ENCODE measurements at places on chromosomes 11 and 22.

- no peak overlapping the region for H3K4me3 ChIP-seq
- H3K4me1 ChIP-seq = peaks cover 27% of the 10 kb centered on the region
- no peaks in the 10 kb centered on the region for H3K27me3 ChIP-seq
These were observed 14.4 kb downstream of the C22orf42 start for GRCh38 chr22:32144496-32145274.

DNA sequence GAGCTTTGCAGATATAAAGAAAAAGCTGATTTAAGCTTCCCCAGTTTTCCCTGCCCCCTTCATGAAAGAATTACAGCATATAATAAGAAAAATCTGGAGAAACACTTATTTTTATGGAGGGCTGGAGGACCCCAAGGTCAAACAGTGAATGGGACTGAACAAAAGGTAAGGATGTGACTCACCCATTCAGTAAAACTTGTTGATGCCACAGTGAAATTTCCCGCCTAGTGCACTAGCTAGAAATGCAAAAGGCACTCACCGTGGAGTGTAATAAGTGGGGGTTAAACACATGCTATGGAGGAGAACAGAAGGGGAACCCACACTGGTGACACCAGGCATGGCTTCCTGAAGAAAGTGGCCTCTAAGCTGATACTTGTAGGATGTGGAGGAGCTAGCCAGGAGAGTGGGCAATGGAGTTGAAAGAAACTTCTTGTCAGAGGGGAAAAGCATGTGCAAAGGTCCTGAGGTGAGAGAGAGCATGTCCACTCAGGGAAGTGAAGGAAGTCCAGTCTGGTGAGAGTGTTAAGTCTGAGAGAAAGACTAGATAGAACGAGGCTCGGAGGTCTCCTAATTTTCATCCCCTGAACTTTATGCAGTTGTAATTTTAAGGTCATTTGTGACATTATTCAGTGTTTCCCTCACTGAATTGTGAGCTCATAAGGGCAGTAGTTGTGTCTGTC lies 77.1 kb downstream of the MIAT start:
- DNase-seq = no peak
- H3K27ac ChIP-seq = no peak overlapping the region
- H3K36me3 ChIP-seq = peaks cover 31% of the 10 kb centered on the region

GRCh38 chr11:129278586-129279319 lies 86.6 kb upstream of the ARHGAP32 start:
- peak; percentile 4 for DNase-seq
- peak overlapping the region; percentile 84 for H3K4me3 ChIP-seq
- H3K36me3 ChIP-seq = no peaks in the 10 kb centered on the region
- no peaks in the 10 kb centered on the region for H3K27me3 ChIP-seq
- H3K4me1 ChIP-seq = peaks cover 35% of the 10 kb centered on the region

DNA sequence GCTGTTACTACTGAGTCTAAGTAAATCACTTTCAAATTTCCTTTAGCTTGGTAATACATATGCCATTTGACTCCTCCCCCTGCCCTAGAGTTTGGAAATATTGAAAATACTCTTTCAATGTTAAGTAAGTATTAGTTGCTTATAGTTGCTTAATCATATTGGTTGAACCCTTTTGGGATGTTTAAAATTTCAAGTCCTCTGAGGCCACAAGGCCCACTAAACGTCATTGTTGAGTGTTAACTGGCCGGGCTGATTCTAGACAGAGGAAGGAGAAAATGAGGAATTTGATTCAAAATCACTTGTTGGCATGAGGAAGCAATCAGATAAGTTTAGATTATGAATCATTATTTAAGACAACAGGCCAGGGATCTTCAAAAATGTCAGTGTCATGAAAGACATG lies 8.5 kb downstream of the NAV2 start:
- peaks cover 22% of the 10 kb centered on the region for H3K27me3 ChIP-seq
- no peak overlapping the region for H3K27ac ChIP-seq
- H3K4me3 ChIP-seq = no peak overlapping the region
- no peaks in the 10 kb centered on the region for H3K36me3 ChIP-seq

GRCh38 chr11:63395697-63396096 lies 26.1 kb downstream of the SLC22A9 start:
- peaks cover 62% of the 10 kb centered on the region for H3K27me3 ChIP-seq
- no peak for DNase-seq
- no peaks in the 10 kb centered on the region for H3K4me1 ChIP-seq
- H3K4me3 ChIP-seq = no peak overlapping the region
- no peaks in the 10 kb centered on the region for H3K36me3 ChIP-seq

GRCh38 chr11:38680746-38681145 lies 2082.7 kb upstream of the RAG2 start:
- no peak overlapping the region for H3K27ac ChIP-seq
- H3K4me3 ChIP-seq = no peak overlapping the region
- DNase-seq = no peak
- no peaks in the 10 kb centered on the region for H3K27me3 ChIP-seq
- H3K36me3 ChIP-seq = no peaks in the 10 kb centered on the region
- H3K4me1 ChIP-seq = no peaks in the 10 kb centered on the region

DNA sequence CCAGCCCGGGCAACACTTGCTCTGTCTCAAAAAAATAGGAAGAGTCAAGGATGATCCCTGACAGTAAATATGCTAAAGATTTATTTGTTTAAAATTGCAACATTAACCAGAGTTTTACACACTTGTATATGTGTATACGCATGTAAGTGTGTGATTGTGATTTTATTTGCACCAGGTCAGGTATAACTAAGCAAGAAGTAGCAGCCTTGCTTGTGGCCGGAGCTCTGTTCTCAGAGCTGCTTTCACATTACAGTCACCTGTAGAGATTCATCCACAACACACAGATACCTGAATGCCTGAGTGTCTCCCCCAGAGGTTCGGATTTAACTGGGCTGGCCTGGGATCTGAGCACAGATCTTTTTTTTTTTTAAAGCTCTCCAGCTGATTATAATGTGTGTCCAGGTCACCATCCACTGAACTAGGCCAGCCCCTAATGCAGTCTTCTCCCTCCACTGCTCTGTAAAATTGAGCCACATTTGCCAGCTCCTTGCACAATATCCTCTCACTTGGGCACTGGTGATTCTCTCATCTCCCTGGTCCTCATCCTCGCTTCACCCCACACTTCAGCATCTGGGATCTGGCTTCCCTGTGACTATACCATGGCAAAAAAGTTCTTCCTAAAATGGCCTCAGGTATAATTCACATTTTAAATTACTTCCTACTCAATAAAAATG lies 48.3 kb downstream of the LIF start:
- H3K4me3 ChIP-seq = no peak overlapping the region
- peaks cover 40% of the 10 kb centered on the region for H3K4me1 ChIP-seq
- H3K27ac ChIP-seq = no peak overlapping the region
- no peaks in the 10 kb centered on the region for H3K36me3 ChIP-seq
- H3K27me3 ChIP-seq = no peaks in the 10 kb centered on the region

DNA sequence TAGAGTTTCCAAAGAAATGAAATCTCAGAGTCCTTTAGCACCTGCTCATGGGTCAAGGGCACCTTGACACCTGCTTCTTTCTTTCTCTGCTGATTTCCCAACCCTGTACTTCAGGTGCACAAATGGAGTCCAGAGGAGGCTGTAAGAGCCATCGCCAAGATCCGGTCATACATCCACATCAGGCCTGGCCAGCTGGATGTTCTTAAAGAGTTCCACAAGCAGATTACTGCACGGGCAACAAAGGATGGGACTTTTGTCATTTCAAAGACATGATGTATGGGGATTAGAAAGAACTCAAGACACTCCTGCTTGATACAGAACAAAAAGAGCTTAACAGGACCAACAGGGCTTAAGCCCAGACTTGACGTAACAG lies 5.9 kb downstream of the PTPMT1 start:
- H3K27me3 ChIP-seq = no peaks in the 10 kb centered on the region
- peaks cover 7% of the 10 kb centered on the region for H3K4me1 ChIP-seq
- H3K4me3 ChIP-seq = no peak overlapping the region
- H3K27ac ChIP-seq = peak overlapping the region; percentile 83
- peaks cover 36% of the 10 kb centered on the region for H3K36me3 ChIP-seq
- DNase-seq = no peak

DNA sequence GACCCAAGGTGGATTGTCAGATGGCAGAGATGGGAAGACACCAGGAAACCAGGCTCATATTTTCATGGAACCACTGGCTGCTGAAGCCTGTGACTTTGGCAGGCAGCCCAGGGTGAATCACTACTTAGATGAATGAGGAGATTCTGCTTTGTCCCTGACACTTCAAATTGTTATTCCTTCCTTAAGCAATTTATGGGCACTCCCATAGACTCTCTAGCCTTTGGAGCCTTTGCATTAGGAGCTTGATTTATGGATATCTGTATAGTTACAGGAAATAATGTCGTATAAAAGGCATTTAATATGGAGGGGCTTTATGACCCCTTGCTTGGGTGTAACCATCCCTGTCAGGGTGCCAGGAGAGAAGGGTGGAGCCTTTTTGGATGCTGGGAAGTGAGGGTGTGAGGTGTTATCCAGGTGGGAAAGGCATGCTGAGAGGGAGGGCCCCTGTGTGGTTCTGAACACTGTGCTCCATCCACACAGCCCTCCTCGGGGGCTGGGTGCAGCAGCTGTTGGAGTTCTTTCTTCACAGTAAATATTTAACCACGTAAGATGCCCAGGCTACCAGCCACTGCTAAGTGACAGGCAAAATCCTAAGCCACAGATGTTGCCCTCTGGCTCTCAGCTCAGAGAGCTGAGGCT lies 35.3 kb downstream of the IL18 start:
- H3K4me1 ChIP-seq = peaks cover 2% of the 10 kb centered on the region
- H3K4me3 ChIP-seq = no peak overlapping the region
- H3K27ac ChIP-seq = no peak overlapping the region
- H3K36me3 ChIP-seq = peaks cover 5% of the 10 kb centered on the region
- no peaks in the 10 kb centered on the region for H3K27me3 ChIP-seq

- H3K4me1 ChIP-seq = no peaks in the 10 kb centered on the region
- H3K27ac ChIP-seq = no peak overlapping the region
- no peak for DNase-seq
- H3K27me3 ChIP-seq = no peaks in the 10 kb centered on the region
These were observed 406.5 kb upstream of the NARS2 start for GRCh38 chr11:78981153-78981552.

Measured in stimulated activated naive B cell treated with anti-CD40 and anti-IgM and Interleukin-4, amounts not matched to agents 10 μg/mL and 1 μg/mL and 100 μg/mL, for 72 hours (primary cell).